ENCODE measurements at places on chromosomes 5 and 9. TPM values are rescaled to one million over a fixed set of nuclear protein-coding genes. Genes with fewer than 3 reads are reported as not detected.

The IL5 gene
- total RNA-seq: not detected

The THOC3 gene
- total RNA-seq: 40.8 TPM

The QRFP gene
- total RNA-seq: not detected

The CDH9 gene
- total RNA-seq: 57.4 TPM

The FOXD4L4 gene
- 1.4 TPM for total RNA-seq

The TAS2R1 gene
- not detected for total RNA-seq

The TAF11L5 gene
- not detected for total RNA-seq

The FNIP1 gene
- total RNA-seq: 47.7 TPM

The WDR38 gene
- total RNA-seq: 2.1 TPM

The GMCL2 gene
- not detected for total RNA-seq

The NTRK2 gene
- 272 TPM for total RNA-seq

The RNF180 gene
- 110 TPM for total RNA-seq

The UHRF2 gene
- total RNA-seq: 61.1 TPM

The FBP2 gene
- total RNA-seq: 0.23 TPM

The AFAP1L1 gene
- 5.5 TPM for total RNA-seq

The PPP6C gene
- 24.5 TPM for total RNA-seq

The MARVELD2 gene
- total RNA-seq: 3.0 TPM

The KIAA1958 gene
- total RNA-seq: 17.1 TPM

The TSSK1B gene
- not detected for total RNA-seq

The IFNB1 gene
- not detected for total RNA-seq

The KIF24 gene
- 3.2 TPM for total RNA-seq

The SKP1 gene
- 266 TPM for total RNA-seq

The PCDHA11 gene
- total RNA-seq: 22.8 TPM

Data from diencephalon (tissue), 1 donor.